Activated CD4-positive, alpha-beta T cell treated with anti-CD3 and anti-CD28 coated beads, Interleukin-2, amount 50 U/mL, for 1 hour (primary cell): ENCODE measurements at places on chromosomes 5 and 9.
A peak's percentile ranks its signal among the peaks of the same experiment; 100 is the strongest.

- no peak for DNase-seq
These were observed 297.8 kb downstream of the NPR3 start for GRCh38 chr5:33008751-33009418.

- DNase-seq: no peak
These were observed 119.4 kb downstream of the NTRK2 start for GRCh38 chr9:84788803-84789462.

GRCh38 chr9:100222674-100223073, 123.6 kb downstream of the INVS start:
- DNase-seq: no peak

GRCh38 chr5:140114341-140115185, 654 bp downstream of the PURA start:
- DNase-seq: peak; percentile 23

GRCh38 chr5:138051441-138052296, 18.8 kb upstream of the FAM13B start:
- no peak for DNase-seq

DNA sequence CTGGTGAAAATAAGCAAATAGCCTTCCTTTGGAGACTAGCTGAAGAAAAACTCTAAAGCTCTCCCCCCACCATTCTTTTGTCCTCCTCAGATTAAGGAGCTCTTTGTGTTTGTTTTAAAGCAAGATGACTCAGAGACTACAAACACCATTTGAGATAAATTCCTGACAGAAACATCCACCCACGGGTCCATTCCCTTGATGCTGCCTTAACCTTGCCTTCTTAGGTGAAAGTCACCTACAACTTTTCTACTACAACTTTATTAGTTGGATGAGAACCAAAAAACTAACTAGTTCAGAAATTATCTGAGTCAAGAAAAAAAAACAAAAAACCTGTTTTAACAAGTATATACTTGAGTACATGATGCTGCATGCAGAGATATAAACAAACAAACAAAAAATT, 831.1 kb downstream of the NR2F1-AS1 start:
- DNase-seq: no peak

GRCh38 chr9:126791406-126792230, 13.2 kb upstream of the ZBTB43 start:
- no peak for DNase-seq

- no peak for DNase-seq
These were observed 280.4 kb downstream of the TMEM167A start for GRCh38 chr5:82796643-82797416.
